Psoas muscle (tissue), 8 donors: ENCODE measurements at places on chromosomes 16 and 17. TPM values are rescaled to one million over a fixed set of nuclear protein-coding genes. Genes with fewer than 3 reads are reported as not detected.

TIGD7 gene
- 9.4 TPM for polyA plus RNA-seq

- peaks cover 12% of the 10 kb centered on the region for H3K4me1 ChIP-seq
- H3K27ac ChIP-seq, result peak overlapping the region; percentile 23
- H3K36me3 ChIP-seq, result no peaks in the 10 kb centered on the region
- DNase-seq, result peak; percentile 86
Measured at GRCh38 chr16:3152277-3152990, 17.6 kb downstream of the ZNF213 start.

PLCG2 gene
- 1.2 TPM for polyA plus RNA-seq

HSD11B2 gene
- 0.17 TPM for polyA plus RNA-seq

DNA sequence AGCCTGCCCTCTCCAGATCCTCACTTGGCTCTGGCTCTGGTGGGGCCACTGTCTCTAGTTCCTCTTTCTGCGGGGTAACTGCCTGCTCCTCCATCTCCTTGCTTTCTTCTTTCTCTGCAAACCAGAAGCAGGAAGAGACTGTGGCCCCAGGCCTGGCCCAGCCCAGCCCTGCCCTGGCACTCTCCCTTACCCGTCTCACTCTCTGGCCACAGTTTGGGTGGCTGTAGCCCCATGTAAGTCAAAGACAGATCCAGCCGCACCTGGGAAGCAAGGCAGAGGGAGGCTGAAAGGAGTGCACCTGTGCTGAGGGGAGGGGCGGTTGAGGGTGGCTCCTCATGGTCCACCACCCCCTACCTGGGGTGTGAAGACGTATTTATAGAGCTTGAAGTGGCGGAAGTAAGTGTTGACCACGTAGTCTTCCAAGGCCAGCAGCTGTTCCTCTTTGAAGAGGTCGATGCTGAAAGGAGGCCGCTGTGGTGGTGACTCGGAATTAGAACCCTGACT is 2.8 kb downstream of the CFAP119 start:
- H3K27me3 ChIP-seq, result no peaks in the 10 kb centered on the region
- H3K4me1 ChIP-seq, result peaks cover 24% of the 10 kb centered on the region
- H3K36me3 ChIP-seq, result peaks cover 2% of the 10 kb centered on the region
- peak; percentile 51 for DNase-seq
- H3K4me3 ChIP-seq, result no peak overlapping the region
